Right cardiac atrium (tissue), 5 donors: ENCODE measurements at places on chromosomes 3 and 15.
A peak's percentile ranks its signal among the peaks of the same experiment; 100 is the strongest.

GRCh38 chr3:13767896-13768295 is 112.0 kb downstream of the WNT7A start:
- DNase-seq, result no peak

DNA sequence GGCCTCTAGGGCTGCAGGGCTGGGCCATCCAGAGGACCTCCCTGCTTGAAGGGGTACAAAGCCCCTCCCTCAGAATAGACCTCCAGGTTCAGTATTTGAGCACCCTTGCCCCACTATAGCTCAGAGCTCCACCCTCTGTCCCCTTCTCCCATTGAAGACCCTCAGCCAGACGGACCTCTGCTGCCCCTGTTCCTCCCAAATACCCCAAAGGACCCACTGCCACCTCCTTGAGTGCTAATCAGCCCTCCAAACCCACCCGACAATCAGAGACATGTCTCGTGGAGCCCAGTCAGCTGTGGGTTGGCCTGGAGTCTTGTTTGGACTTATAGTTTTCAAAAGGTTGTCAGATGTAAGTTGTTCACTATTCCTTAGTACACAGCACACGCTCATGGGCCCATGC is 161.1 kb downstream of the UACA start:
- no peak for DNase-seq

GRCh38 chr3:36312351-36312750 is 68.0 kb upstream of the STAC start:
- no peak for DNase-seq

- no peak for DNase-seq
Measured at GRCh38 chr3:97037294-97037943, 223.0 kb downstream of the EPHA6 start.

- no peak for DNase-seq
Measured at GRCh38 chr3:156741935-156742334, 67.5 kb downstream of the TIPARP start.

GRCh38 chr3:96430079-96430478 is 384.3 kb upstream of the EPHA6 start:
- DNase-seq, result no peak

GRCh38 chr3:156406393-156406792 is 148.5 kb downstream of the SSR3 start:
- no peak for DNase-seq

DNA sequence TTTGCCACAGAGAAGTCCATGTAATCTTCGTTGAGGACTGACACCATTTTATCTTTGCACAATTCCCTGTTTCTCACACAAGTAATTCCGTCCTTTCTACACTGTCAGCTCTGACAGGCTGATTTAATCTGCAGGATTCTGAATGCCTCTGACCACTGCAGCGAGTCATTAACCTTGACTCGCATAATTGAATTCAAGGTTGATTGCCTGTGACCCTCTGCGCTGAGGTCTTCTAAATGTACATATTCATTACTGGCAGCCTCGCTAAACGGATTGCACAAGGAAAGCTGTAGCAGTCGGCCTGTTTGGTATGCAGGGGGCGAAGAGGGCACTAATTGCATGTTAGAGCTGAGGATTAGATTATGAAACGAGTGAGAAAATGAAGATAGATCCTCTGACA is 147.8 kb downstream of the SHOX2 start:
- DNase-seq, result no peak

GRCh38 chr3:71846185-71846584 is 61.2 kb upstream of the PROK2 start:
- no peak for DNase-seq

DNA sequence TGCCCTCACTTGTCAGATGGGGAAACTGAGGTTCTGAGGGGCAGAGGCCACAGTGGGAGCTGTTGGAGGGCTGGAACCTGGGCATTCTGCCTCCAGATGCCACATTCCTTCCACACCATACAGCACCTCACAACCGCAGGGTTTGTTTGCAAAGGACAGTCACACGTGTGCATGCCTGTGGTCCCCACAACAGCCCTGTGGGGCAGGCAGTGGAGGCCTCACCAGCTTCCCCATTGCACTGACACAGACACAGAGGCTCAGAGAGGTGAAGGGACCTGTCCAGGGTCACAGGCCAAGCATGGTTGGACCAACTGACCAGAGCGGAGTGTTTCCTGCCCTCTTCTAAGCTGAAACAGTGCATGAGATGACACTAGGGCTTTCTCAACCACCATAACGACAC is 75.2 kb upstream of the SEC13 start:
- no peak for DNase-seq

GRCh38 chr3:16061491-16061890 is 113.0 kb upstream of the GALNT15 start:
- DNase-seq, result no peak

- DNase-seq, result no peak
Measured at GRCh38 chr3:76824658-76825240, 215.2 kb upstream of the ROBO2 start.

GRCh38 chr3:57659806-57660439 is 33.0 kb downstream of the DENND6A start:
- DNase-seq, result no peak

- no peak for DNase-seq
Measured at GRCh38 chr3:84042399-84043106, 916.2 kb upstream of the CADM2 start.

DNA sequence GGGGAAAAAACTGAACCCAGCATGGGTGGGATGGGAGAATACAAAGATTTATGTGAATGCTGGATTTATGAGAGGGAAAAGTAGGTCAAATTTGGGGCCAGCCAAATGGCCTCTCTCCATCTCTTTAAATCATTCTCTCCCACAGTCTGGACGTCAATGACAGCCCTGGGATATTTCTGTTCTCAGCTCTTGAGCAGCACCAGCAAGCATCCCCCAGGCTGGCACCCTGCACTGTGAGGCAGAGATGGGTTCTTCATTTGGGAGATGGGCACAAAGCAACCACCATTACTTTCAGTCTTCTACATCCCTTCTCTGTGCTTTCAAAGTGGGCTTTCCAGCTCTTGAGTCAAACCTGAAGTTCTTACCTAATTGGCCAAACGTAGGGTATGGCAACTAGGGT is 321.0 kb downstream of the NTRK3 start:
- DNase-seq, result no peak

- no peak for DNase-seq
Measured at GRCh38 chr3:187913617-187914033, 168.4 kb upstream of the BCL6 start.

GRCh38 chr15:40238532-40239403 is at the start of gene PAK6:
TSS of gene PAK6 (plus strand) at chr15:40239063. CDS start at chr15:40264786, 25,723 bp downstream.
- DNase-seq, result peak; percentile 67

DNA sequence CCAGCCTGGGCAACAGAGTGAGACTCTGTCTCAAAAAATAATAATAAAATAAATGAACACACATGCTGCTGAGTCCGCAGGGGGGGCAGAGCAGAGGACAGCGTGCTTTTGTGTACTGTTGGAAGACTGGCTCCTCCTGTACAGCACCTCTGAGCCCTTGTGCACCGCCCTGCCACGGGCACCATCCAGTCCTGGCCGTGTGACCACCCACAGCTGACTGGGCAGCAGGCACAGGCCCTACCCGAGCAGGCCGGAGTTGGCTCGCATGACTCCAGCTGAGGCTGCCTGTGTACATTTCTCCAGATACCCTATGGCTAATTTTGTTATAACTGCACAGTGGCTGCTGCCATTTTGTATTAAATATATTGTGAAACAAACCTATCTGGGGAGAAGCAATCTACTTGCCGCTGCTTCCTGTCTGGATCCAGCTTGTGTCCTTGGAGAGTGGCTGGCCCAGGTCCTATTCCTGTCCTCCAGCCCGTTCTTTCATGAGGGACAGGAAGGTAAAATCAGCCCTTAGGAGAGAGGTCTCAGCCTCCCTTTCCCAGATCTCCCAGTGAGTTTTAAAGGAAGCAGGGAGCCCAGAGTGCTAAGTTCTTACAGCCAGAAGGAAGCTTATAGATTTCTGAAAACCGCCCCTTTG is 14.6 kb downstream of the IVD start:
- DNase-seq, result no peak

- DNase-seq, result no peak
Measured at GRCh38 chr3:159210336-159210735, 408.5 kb downstream of the MFSD1 start.

GRCh38 chr3:197002701-197003454 is 26.7 kb downstream of the MELTF start:
- DNase-seq, result peak; percentile 91

DNA sequence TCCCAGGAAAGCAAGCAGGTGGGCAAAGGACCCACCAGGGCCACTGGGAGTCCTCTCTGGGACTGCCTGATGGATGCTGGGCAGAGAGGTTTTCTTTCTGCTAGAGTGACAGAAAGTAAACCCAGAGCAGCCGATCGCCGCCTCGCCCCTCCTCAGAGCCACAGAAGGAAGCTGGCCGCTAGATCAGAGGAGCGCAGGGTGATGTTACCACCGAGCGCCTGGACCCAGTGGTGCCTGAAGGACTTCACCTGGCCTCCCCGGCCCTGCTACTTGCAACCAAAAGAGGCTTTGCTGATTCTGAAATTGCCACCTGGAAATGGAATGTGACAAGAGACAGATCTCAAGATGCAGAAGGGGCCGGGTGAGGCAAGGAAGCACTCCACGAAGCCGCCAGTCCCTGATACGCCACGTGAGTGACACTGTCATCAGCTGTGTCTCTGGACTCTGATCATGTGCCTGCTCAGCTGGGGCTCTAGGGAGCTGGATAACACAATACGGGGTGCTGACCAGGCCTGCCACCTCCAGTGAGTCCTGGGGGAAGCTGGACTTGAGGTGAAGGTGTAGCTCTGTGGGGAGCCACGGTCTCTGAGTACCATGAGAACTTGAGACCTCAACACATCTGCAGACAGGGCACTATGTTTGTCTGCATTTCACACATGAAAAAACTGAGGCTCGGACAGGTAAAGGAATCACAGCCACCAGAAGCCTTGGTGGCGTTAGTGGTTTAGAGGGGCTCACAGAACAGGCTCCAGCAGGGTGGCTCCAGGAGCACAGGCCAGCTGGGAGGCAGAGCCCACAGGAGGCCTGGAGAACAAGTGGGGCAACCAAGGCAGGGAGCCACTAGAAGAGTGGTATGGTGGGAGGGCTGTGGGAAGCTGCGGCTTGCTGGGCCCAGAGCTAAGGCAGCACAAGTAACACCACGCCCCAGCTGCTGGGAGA is 137.9 kb upstream of the PRR20G start:
- no peak for DNase-seq

DNA sequence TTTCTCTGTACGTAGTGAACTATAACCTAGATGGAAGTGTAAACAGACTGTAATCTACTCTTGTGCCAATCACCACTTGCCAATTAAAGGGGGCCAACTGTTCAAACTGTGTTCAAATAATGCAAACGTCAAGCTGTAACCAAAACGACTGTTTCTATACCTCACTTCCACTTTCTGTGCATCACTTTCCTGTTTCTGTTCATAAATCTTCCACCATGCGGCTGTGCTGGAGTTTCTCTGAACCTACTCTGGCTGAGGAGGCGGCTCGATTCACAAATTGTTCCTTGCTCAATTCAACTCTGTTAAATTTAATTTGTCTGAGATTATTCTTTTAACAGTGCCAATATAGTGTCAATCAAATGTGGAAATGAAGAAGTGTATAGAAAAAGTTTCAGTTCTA is 206.7 kb upstream of the TBC1D5 start:
- no peak for DNase-seq

- no peak for DNase-seq
Measured at GRCh38 chr15:33722673-33723015, 245.7 kb upstream of the CHRM5 start.

- DNase-seq, result no peak
Measured at GRCh38 chr3:180352261-180352660, 249.7 kb upstream of the TTC14 start.

- DNase-seq, result peak; percentile 58
Measured at GRCh38 chr3:46208167-46208704, at the start of gene CCR1. TSS of gene CCR1 (minus strand) at chr3:46208313. CDS start at chr3:46204313, 4,000 bp downstream.

DNA sequence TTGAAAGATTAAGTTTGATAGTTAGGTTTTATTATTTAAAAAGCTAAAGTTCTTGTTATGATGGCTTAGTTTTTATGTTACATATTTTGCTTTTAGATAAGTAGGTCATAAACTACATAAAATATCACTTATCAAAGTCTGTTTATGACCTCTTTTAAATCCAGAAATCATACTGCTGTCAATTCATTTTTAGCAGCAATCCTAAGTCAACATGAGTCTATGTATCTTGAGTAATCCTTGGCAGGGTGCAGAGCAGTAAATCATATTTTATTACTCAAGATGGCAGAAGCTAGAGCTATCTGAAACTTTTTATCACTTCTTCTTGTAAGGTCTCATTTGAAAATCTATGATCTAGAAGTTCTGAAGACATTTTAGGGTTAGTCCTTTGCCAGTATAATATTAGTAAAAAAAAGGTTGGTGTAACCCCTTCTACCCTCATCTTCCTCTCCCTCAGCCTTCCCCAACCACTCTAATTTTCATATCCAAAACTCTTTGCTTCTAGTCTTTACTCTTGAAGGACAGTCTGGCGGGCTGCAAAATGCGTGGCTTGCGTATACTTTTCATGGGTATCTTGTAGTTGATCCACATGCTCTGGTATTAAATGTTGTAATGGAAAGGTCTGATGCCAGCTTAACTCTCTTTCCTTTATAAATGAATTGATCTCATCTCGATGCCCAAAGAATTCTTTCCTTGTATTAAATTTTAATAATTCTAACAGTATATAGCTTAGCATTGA is 134.0 kb upstream of the THRB start:
- DNase-seq, result no peak

DNA sequence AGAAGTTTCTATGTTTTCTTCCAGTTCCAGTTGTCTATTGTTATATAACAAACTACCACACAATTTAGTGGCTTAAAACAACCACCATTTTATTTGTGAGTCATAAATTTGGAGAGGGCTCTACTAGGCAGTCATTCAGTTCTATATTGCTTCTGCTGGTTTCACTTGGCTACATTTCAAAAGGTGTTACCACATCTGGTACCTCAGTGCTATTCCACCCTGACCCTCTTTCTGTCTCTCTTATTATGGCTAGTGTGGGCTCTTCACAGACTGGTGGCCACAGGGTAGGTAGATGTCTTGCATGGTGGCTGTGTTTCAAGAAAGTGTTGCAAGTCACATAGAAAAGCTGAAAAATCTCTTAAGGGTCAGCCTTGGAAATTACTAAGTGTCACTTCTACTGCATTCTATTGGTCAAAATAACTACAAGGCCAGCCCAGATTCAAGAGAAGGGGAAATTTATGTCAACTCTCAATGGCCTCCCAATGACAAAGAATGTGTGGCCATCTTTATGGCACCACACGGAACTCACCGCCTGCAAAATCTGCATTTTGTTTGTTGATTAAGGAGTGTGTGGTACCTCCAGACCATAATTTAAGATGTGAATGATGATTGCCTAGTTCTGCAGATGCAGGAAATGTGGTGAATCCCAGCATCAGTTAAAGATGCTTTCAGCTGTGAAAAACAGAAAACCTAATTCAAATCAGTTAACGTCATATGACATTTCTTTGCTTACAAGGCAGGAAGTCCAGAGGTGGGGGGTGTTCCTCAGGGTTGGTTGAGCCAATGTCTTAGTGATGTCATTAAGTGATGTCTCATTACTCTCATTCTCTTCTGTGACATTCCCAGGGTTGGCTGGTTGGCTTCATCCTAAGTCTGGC is 105.8 kb upstream of the RASGRP1 start:
- no peak for DNase-seq

DNA sequence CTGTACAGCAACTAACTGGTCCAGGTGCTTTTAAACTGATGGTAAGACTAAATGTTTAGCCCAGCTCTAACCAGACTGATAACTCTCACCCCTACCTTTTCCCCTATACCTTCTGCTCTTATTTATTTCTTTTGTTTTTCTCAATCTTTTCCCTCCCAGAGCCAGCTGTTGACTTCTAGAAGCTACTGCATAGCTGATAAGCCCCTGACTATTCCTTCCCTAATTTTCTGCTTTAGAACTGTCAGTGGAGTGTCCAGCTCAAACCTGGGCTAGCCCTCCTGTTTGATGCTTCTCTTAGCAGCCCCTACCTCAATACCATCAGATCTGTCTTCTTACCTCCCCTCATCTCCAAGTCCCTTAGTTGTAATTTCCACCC is 20.6 kb downstream of the SLC35G2 start:
- no peak for DNase-seq
